C1 segment of cervical spinal cord (tissue), 14 donors: ENCODE measurements at places on chromosomes 7 and 10.

GRCh38 chr10:102951316-102951715, 33.2 kb downstream of the CNNM2 start:
- no peak for DNase-seq

- DNase-seq, result no peak
These were observed 13.5 kb downstream of the GUSB start for GRCh38 chr7:65968256-65969185.

DNA sequence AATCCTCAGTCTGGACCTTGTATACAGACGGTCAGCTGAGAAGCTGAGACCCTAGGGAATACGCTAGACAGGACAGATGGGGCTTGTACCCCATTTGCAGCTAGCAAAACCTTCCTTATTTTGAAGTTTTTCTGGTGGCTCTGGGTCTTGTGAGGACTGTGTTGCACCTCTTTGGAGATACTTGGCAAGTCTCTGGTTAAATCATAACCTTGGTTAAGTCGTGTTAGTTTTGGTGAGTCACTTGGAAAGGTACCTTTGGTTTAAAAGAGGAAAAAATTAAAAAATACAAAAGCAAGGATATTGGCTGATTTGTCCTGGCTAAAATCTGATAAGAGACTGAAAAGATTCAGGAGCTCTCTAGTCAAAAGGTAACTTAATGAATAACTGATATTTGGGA, 140.6 kb downstream of the COBL start:
- DNase-seq, result no peak

DNA sequence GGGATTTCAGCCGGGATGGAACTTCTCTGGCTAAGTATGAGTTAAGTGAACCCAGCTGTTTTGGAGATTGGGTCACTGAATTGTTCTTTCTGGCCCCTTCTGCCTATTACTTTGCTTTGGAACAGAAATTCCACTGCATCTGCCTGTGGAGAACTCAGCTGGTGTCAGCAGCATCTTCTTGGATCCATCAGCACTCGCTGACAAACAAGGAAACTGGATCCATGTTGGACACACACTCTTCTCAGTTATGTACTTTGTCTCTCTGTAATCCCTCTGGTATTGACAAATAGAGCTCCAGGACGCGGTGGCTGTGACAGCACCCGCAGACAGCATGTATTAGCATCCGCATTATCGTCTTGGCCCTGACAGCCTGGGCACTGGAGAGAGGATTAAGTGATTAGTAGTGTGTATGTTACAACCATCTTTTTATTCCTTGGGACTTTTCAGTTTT, 73.0 kb upstream of the BMPER start:
- no peak for DNase-seq

- no peak for DNase-seq
These were observed 88.7 kb downstream of the TMEM168 start for GRCh38 chr7:112701456-112701855.

GRCh38 chr7:36400606-36401005, 10.9 kb downstream of the ANLN start:
- DNase-seq, result no peak

GRCh38 chr7:134962270-134962780, 24.0 kb upstream of the AGBL3 start:
- no peak for DNase-seq

- no peak for DNase-seq
These were observed 127.7 kb downstream of the NRBF2 start for GRCh38 chr10:63260860-63261251.

GRCh38 chr10:78764846-78765430, 303.8 kb upstream of the ZMIZ1 start:
- DNase-seq, result no peak

DNA sequence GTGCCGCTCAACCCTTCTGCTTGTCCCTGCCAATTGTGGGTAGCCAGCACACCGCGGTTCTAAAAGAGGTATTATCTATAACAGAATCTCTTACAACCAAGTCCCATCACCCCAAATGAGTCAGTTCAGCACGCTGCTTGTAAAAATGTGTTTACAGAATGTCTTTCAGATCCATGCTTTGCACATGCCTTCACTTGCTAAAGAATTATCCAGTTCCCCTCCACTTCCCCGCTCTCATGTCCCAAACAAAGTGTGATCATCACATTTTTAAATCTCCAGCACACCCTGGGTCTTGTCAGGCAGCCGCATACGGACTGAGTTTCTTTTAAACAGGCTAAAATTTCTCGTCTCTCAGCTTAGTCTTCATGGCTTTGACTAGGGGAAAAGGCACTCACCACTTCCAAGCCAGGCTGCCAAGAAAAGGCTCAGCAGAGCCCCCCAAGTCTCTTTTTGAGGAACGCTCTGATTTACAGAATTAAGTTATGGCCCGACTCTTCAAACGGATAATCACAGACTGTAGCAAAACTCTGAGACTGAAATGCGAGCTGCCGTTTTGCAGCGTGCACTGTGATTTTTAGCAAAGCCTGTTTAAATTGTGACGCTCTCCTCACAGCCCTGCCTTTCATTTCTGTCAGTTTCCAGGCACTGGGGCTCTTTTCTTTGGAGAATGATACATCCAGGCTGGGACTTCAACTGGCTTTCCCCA, 29.8 kb upstream of the FGFR2 start:
- DNase-seq, result no peak

DNA sequence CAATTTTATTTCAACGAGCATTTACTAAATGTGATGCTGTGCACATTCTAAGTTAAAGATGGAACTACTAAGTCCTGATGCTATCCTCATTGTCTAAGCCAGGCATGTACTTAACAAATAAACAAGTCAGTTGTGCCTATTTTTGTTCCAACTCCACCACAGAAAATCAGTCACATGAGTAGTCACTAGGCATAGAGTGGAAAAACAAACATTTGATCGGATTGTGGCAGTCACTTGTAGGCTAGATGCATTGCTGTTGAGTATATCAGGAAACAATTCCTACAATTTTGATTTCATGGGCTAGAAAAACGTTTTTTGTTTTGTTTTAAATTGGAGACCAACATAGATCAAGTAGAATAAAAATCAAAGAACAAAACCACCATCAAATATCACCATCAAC, 177.6 kb upstream of the SLC25A13 start:
- DNase-seq, result no peak

DNA sequence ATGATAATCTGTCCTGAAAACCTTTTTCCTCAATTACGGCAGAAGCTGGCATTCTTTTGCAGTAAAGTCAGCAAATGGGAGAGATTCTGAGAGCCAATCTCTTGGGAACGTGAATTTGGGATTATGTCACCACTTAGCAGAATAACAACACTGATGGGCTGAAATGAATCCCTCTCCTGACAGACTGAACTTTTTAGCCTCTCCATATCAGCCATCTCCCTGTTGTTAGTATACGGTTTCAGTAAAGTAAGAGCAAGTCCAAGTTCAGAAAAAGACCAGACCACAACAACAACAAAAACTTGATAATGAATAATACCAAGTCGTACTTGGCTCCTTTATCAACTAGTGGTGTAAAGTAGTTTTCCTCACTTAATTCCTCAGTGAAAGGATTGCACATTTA, 1048.8 kb downstream of the GATA3 start:
- no peak for DNase-seq

DNA sequence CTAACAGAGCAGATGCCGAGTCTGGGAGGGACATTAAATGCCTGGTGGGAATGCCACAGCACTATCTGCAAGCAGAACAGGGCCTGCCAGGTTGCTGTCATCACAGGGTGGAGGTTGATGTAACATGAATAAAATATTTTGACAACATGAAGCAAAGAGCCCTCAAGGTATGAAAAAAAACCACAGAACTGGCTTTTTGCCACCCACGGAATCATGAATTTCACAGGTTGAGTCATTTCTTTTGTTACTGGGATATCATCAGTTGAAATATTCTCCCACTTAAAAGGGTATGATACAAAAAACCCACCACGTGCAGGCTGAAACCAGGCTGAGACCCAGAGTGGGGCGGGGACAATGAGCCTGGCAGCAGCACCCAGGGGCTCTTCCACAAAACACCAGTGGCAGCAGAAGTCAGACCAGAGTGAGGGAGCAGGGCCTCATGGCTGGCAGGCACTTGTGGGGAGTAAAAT, 220.1 kb downstream of the TNS3 start:
- DNase-seq, result no peak

- DNase-seq, result no peak
These were observed 44.4 kb downstream of the UNC5B start for GRCh38 chr10:71256661-71257318.

DNA sequence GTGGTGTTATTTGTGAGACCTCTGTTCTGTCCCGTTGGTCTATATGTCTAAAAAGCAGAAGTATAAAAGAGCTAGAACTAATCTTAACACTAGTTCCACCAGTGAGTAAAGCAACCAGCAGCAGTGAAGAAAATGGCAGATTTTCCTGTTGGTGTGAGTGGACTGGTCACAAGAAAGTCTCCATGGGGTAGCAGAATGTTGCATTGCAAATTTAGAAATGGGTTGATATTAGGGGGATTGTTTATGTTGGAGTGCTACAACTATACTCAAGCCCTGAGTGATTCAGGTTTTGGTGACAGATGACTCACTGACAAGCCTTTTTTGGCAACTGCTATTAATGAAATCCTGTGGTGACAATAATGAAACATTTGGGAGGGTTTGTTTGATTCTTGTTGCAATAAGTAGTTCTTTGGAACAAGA, 5.6 kb downstream of the AVL9 start:
- no peak for DNase-seq

GRCh38 chr7:1514995-1515401, 10.8 kb upstream of the INTS1 start:
- no peak for DNase-seq

- no peak for DNase-seq
These were observed 84.0 kb upstream of the FAM3C start for GRCh38 chr7:121480058-121480457.

GRCh38 chr7:157389951-157390730, 53.3 kb downstream of the DNAJB6 start:
- DNase-seq, result no peak

- DNase-seq, result no peak
These were observed 12.8 kb upstream of the CRHR2 start for GRCh38 chr7:30694774-30695721.

GRCh38 chr7:70044064-70044463, 445.8 kb downstream of the AUTS2 start:
- no peak for DNase-seq

DNA sequence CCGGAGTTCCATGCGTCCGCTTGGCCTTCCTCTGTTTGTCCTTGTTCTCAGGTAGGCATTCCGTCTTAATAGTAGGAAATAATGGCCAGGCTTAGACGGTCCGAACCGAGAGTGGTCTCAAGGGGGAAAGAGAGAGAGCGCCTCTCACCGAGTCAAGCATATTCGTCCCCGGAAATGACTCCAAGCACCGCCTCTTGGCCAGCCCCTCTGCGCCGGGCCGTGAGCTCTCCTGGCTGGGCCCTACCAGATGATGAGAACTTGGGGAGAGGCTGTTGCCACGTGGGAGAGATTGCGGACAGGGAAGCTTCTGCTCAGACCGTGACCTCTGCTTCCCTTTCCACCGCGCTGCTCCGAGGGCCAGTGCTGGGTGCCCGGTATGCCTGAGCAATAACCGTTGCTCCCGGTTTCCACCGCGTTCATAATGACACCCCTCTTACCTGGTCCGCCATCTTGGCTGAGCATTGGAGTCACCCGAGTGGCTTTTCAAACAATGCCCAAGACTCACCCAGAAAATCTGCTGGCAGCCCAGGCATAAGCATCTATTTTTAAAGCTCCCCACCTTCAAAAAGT, 251.1 kb upstream of the SHH start:
- no peak for DNase-seq

DNA sequence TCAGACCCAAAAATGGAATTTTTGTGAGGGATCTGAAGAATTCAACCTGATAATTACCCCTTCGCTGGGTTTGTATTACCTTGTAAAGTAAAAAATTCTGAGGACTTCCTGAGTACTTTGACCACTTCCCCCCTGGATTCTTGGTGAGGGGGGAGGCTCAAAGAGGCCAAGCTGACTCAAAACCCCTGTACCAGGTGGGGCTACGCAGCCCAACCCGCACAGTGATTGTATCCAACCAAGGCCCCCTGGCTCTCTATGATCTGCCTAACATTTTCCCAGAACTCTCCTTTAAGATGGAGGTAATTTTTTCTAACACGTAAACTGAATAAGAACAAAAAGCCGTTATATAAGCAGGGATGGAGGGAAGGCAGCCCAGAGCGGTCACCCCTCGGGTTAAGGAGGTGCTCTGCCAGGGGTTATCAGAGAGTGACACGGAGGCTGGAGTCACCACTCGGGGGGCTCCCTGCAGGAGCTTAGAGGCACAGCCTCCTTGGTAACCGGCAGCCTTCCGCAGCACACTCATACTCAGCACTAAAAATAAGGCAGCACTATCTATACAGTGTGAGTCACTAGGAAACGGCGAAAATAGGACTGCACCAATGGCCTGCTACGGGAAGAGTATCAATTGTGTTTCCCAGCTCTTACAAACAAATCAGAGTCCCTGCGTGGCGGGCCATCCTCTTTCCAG, 255.4 kb downstream of the ELMO1 start:
- no peak for DNase-seq

GRCh38 chr7:81487516-81487915, 282.3 kb downstream of the HGF start:
- no peak for DNase-seq

DNA sequence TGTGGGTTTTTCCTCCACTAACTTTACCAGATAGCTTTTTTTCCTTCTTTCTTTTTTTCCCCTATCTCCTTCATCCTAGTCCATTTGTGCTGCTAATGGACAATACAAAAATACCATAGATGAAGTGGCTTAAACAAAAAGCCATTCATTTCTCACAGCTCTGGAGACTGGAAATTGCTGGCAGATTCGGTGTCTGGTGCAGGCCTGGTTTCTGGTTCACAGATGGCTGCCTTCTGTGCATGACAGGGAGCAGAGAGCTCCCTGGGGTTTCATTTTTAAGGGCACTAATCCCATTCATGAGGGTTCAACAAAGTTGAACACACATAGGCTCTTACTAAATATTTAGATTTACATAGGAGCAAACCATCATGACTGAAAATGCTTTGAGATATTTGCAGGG, 467.4 kb downstream of the TYW1 start:
- no peak for DNase-seq

DNA sequence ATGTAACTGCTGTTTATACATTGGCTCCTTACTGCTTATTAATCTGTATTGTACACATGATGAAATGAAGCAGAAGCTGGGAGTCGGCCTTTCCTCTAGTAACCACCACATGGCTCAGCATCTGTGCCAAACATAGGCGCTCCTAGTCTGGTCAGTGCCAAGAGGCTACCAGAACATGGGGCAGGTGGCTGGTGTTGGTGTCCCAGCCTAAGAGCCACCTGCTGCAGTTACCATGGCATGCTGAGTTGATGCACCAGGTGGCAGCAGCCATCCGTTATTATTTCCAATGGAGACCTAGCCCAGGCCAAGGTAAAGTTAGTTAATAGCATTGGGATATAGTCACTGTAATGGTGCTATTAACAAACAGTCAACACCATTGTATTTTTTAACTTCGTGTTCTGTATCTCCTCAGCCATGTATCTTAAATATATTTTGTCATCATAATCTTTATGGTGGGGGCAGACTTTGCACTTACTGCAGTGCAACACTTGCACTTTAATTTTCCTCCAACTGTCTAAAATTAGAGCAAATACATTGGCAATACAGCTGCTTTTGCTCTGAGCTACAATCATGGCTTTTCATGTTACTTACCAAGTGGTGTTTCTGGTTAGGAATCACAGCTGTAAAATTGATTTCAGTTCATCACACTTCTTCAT, 33.1 kb downstream of the HBP1 start:
- DNase-seq, result peak; percentile 96
